ENCODE measurements at places on chromosomes 7 and 10.

- DNase-seq, result no peak
Measured at GRCh38 chr10:7107285-7107684, 303.5 kb downstream of the SFMBT2 start.

GRCh38 chr10:88395677-88396076 is 187.4 kb downstream of the RNLS start:
- no peak for DNase-seq

DNA sequence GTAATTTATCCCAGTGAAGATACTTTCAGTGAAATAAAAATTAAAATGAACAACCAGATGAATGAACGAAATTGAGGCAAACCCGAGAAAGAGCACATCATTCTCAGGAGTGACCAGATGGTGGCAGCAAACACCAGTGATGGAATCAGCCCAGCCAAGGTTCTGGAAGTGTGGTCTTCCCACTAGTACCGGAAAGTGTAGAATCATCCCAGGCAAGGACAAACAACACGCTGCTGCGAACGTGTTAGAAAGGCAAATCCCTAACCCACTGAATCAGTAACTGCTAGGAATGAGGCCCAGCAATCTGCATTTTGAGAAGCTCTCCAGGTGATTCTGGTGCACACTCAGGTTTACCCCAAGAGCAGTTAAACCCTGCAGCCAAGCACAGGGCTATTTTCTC is 15.5 kb upstream of the SLC18A3 start:
- DNase-seq, result peak; percentile 54

DNA sequence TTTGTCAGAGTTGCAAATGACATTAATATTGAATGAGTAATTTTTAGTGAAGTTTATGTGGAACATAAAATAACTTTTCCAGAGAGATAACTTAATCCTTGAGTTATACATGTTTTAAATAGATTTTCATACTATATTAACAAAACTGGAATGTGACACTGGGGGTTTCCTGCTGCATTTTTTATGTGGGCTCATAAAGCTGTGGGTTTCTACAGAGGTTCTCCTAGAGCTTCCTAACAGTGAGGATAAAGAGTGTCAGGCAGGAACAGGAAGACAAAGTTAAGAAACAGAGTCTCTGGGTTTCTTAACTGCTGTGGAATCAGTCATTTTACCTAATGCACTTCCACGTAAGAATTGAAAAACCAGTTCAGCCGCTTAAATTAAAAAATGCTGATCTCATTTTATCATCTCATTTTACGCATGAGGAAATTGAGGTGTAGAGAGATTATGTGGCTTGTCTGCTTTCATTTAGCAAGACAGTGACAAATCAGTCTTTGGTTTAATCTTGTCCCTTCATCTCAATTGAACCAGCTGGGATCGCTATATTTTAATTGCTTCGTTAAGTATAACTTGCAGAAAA is 5.0 kb downstream of the CD36 start:
- DNase-seq, result no peak

GRCh38 chr10:106941297-106942034 is 223.0 kb downstream of the SORCS1 start:
- DNase-seq, result no peak

Measured in MG63 (cell line).